ENCODE measurements at places on chromosomes 11 and 22. TPM values are rescaled to one million over a fixed set of nuclear protein-coding genes. Genes with fewer than 3 reads are reported as not detected.

CARD10 gene
- 49.2 TPM for total RNA-seq

GRCh38 chr22:32714458-32715430 is 86.8 kb upstream of the TIMP3 start:
- no peaks in the 10 kb centered on the region for H3K36me3 ChIP-seq
- no peak overlapping the region for H3K4me3 ChIP-seq
- no peak overlapping the region for H3K27ac ChIP-seq

GRCh38 chr11:8231979-8232378 is 31.7 kb downstream of the LMO1 start:
- H3K4me1 ChIP-seq: peaks cover 8% of the 10 kb centered on the region
- H3K36me3 ChIP-seq: no peaks in the 10 kb centered on the region
- peaks cover 86% of the 10 kb centered on the region for H3K27me3 ChIP-seq
- no peak overlapping the region for H3K4me3 ChIP-seq

GRCh38 chr11:73292525-73292894 is 15.6 kb upstream of the ARHGEF17 start:
- H3K36me3 ChIP-seq: peaks cover 6% of the 10 kb centered on the region
- no peak for DNase-seq
- H3K4me3 ChIP-seq: no peak overlapping the region

UBQLNL gene
- 0.14 TPM for total RNA-seq

SCGB1C1 gene
- not detected for total RNA-seq

- no peaks in the 10 kb centered on the region for H3K27me3 ChIP-seq
- H3K36me3 ChIP-seq: peaks cover 8% of the 10 kb centered on the region
- H3K4me1 ChIP-seq: peaks cover 34% of the 10 kb centered on the region
- H3K27ac ChIP-seq: peak overlapping the region; percentile 10
- no peak for DNase-seq
Measured at GRCh38 chr22:26748845-26749244, 91.5 kb downstream of the MIAT start.

DNA sequence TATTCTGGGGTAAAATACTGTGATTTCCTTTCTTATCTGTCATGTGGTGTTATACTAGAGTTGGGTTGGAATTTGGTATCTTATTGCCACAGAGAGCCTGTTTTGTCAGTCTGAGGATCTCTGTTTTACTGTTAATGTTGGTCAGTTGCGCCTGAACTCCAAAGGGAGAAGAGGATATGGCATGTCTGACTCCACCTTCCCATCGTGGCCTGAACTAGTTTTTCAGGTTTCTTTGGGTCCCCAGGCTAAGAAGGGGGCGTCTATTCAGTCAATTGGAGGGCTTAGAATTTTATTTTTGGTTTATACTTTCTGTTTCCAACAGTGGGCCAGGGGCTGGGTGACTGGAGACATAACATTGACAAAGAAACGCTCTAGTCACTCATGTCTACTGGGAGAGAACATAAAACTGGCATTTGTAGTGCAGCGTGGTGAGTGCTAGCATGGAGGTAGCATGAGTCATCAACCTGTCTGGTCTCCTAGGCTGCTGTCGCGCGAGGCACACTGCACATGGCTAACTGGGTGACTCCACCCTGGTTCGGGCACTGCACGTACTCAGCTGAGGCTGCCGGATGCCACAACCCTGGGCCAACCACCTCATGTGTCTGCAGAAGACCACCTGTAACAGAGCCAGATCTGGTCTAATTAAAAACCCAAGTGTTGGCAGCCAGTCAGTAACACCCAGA is 120.1 kb upstream of the OR9Q1 start:
- DNase-seq: peak; percentile 85
- H3K27ac ChIP-seq: peak overlapping the region; percentile 99
- no peaks in the 10 kb centered on the region for H3K27me3 ChIP-seq
- peaks cover 61% of the 10 kb centered on the region for H3K4me1 ChIP-seq

GRCh38 chr11:22582151-22582410 is 43.5 kb downstream of the FANCF start:
- DNase-seq: no peak
- H3K4me1 ChIP-seq: no peaks in the 10 kb centered on the region
- no peak overlapping the region for H3K27ac ChIP-seq
- H3K27me3 ChIP-seq: no peaks in the 10 kb centered on the region

DNA sequence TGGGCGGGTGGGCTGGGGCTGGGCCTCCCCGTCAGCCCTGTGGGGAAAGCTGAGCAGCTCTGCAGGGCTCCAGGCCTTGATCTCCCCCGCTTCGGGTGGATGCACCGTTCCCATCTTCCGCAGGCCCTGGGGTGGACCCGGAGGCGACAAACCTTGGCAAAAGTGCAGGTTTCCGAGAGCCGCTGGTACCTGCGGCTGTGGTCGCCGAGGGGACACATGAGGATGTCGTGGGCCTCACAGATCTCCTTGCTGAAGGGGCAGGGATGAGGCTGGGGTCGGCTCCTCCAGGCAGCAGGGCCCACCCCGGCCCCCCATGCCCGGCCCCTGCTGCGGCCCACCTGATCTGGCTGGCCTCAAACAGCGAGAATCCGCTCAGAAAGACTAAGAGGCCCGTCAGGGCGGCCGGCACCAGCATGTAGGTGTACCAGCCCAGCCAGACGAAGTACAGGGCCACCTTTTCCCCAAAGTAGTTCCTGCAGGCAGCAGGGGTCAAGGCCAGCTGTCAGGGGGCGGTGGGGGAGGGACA is 11.8 kb downstream of the ANO9 start:
- H3K4me3 ChIP-seq: no peak overlapping the region
- no peak for DNase-seq
- H3K36me3 ChIP-seq: peaks cover 9% of the 10 kb centered on the region

GRCh38 chr22:25447067-25447685 is 117.3 kb upstream of the GRK3 start:
- peaks cover 23% of the 10 kb centered on the region for H3K36me3 ChIP-seq
- no peak overlapping the region for H3K27ac ChIP-seq
- no peaks in the 10 kb centered on the region for H3K27me3 ChIP-seq
- H3K4me3 ChIP-seq: no peak overlapping the region

DNA sequence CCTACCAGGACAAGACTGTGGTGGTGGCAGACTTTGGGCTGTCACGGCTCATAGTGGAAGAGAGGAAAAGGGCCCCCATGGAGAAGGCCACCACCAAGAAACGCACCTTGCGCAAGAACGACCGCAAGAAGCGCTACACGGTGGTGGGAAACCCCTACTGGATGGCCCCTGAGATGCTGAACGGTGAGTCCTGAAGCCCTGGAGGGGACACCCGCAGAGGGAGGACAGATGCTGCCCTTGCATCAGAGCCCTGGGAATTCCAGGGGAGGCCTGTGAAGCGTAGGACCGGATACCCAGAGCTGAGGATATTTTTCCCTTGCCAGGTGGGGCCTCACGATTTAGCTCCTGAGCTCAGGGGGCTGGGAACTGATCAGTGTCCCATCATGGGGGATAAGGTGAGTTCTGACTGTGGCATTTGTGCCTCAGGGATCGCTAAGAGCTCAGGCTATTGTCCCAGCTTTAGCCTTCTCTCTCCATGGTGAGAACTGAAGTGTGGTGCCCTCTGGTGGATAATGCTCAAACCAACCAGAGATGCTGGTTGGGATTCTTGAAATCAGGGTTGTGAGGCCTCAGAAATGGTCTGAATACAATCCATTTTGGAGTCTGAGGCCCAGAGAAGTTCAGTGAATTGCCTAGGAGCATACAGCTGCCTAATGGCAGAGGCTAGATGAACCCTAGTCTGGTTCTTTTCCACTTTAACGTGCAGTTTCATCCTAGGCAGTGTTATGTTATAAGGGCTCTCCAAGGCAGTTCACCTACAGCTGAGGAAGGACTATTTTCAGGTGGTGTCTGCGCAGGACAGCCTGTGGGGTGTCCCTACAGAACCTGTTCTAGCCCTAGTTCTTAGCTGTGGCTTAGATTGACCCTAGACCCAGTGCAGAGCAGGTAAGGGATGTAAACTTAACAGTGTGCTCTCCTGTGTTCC is 19.5 kb downstream of the PIK3IP1 start:
- no peak overlapping the region for H3K27ac ChIP-seq
- peaks cover 24% of the 10 kb centered on the region for H3K4me1 ChIP-seq
- peaks cover 36% of the 10 kb centered on the region for H3K36me3 ChIP-seq
- DNase-seq: peak; percentile 62

PGA5 gene
- not detected for total RNA-seq
